Heart left ventricle (tissue), 16 donors: ENCODE measurements at places on chromosomes 6 and 20. TPM values are rescaled to one million over a fixed set of nuclear protein-coding genes. Genes with fewer than 3 reads are reported as not detected.

TUBE1 gene
- polyA plus RNA-seq = 23.1 TPM

CRISP3 gene
- not detected for polyA plus RNA-seq

GRCh38 chr6:160013987-160014868 lies 45.3 kb downstream of the IGF2R start:
- no peak for DNase-seq

DNA sequence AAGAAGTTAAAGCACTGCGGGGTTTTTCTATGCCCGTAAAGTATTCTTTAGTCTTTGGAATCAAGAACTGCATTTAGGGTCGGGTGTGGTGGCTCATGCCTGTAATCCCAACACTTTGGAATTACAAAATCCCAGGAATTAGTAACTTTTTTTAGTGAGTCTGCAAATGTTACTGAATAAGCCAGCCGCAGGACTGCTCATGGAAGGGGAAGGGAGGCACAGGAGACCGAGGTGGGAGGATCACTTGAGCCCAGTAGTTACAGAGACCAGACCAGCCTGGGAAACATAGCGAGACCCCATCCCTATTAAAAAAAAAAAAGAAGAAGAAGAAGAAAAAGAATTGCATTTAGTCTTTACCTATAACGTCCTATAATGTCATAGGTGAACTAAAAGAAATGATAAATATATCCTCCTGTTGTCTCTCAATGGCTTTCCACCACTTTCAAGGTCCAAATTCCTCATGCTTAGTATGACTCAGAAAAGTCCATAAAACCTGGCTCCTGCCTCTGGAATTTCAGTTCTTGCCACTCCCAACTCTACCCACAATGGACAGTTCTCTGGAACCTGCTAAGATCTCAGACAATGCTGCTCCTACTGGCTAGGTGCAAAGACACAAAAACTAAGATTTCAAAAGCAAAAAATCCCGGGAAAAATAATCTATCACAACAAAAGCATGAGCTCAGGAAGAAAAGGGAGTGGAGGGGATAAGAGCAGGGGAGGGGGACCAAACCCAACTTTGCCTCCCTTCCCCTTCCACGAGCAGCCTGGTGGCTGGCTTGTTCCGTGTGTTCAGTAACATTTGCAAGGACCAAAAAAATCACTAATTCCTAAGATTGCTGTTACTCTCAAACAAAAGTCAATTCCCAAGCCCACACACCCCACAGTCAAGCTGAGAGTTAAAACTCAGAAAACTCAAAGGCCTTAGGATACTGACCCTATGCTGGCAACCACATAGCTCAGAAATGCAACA lies 39.0 kb downstream of the B4GALT5 start:
- no peak for DNase-seq

GRCh38 chr20:2865630-2866029 lies 7.7 kb upstream of the PTPRA start:
- no peak for DNase-seq

DNA sequence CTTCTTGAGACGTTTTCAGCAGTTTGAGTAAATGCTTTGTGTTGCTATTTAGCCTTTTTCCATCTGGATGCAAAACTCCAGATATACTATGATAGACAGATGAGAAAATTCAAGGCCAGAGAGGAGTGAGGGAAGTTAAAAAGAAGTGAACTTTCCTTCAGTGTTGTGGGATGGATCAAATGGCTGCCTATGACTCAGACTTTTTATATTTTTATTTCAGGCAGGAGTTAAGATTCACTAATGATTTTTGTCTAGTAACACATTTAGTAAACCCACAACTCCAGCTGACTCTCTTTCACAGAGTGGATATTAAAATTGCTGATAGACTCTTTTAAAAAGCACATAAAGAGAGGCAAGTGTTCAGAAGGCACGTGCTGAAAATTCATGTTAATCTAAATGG lies 23.2 kb upstream of the PTCHD4 start:
- no peak for DNase-seq

DNA sequence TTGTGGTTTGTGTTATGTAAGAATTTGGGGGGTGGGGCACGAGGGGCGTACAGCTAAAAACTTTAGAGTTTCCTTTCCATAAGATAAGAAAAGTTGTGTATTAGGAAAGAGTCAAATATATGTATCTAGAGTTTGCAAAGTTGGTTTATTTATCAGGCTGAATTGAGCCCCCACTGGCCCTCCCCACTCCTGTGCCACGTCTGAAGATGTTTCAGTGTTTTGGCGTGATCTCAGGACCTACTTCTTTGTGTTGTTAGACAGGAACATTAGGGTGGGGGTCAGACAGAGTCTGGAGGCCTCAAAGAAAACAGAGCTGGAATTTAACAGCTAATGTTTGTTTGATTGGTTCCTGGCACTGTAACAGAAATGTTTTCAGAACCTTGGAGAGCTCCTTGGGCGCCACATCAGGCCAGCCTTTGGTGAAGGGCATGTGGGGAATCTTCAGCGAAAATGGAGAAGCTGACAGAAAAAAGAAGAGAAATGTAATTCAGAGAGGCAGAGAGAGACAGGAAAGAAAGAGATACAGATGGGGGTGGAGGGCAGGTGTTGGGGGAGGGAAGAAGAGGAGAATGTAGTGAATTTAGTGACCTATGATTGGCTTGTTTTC lies 674 bp downstream of the NRSN1 start:
- DNase-seq = no peak

GRCh38 chr20:1298166-1298565 lies 30.8 kb downstream of the SDCBP2 start:
- DNase-seq = no peak

- no peak for DNase-seq
Observed at GRCh38 chr6:82072121-82072521, 175.4 kb downstream of the IBTK start.
